ENCODE measurements at places on chromosomes 3 and 15.

DNA sequence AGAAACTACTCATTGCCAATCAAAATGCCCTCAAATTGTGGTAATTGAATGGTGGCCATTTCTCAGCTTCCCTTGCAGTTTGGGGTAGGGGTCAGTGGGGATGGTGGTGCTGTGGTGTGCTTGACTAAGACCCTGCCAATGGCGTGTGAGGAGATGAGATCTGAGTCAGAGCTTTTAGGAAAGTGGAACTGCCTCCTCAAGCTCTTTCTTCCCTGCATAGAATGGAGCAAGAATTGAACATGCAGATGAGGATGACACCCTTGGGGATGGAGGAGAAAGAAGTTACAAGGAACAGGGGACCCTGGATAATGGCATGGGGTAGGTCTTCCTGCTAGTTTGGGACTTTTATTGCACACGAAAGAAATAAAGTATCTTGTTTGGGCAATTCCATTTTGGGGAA, 188.0 kb downstream of the PEX5L start:
- no peak for DNase-seq

DNA sequence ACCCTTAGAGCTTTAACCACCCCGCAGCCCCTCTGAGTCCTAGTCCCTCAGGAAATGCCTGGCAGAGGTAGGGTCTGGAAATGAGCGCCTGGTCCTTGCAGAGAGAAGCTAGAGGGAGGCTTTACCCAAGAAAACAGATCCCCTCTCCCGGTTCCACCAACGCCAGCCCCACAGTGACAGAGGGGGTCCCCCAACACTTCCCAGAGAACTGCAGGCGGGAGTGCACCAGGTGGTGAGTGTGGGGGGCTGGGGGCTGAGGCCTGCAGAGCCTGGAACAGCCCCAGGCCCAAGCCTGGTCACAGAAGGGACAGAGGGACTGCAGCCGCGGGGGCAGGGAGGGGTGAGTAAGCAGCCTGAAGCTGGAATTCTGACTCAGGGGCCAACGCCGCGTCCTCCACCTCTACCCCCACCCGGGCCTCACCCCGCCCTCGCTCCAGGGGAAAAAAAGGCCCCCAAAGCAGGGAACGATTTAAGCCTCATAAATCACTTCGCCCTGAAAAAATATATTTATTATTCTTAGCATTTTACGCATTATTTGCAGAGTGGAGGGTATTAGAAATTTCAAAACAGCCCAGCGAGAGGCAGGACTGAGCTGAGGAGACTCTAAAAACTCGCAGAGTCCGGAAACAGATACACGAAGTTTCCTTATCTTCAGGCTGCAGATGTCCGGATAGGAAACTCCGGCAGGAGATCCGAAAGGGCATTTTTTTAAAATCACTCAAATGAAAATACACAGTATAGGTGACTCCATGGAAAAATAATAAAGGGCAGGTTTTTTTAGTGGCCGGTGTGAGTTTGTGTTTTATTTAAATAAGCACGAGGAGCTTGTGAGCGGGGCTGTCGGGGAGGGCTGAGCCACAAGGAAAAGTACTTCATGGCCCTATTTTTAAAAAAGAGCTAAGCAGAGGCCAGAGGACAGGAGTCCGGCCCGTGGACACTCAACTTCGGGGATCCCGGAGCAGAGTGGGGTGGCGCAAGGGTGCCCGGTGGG, 10.0 kb downstream of the GATA2 start:
- DNase-seq = peak; percentile 63

DNA sequence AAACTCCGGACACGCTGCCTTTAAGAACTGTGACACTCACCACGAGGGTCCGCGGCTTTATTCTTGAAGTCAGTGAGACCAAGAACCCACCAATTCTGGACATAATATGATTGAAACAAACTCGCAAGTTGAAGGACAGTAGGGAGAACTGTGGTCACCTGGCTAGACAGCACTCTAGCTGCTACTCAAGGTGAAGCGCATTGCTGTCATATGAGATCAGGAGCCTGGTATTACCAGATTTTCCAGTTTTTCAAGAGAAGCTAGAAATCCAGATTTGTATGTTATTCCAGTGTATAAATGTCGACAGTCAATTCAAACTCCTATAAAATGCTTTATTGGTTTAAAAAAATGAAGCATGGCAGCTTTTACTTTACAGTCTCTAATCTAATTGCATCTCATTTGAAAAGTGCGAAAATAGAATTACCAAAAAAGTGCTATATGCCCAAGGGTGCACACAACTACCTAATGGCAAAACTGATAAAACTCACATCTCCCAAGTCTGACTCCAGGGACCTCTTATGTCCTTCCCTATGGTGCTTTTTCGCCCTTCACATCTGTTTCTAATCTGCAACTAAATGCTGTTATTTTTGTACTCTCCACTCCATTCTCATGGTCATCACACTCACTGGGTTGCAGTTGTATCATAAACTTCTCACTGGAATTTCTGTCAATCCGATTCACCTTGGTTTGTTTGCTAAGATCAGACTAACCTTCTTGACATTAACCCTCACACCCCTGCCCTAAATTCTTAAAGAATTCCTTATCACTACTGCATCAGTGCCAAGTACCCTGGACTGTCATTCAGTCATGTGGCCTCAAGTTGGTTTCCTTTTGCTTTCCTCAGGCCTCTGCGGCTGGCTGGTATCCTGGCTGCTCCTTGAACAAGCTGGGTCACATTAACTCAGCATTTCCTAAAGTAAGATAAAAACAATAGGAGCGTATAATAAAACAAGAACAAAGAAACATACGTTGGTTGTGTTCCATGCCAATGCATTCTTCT, 31.5 kb upstream of the ARHGEF26 start:
- peak; percentile 44 for DNase-seq

GRCh38 chr15:98154863-98155262, 194.4 kb downstream of the ARRDC4 start:
- DNase-seq = no peak

DNA sequence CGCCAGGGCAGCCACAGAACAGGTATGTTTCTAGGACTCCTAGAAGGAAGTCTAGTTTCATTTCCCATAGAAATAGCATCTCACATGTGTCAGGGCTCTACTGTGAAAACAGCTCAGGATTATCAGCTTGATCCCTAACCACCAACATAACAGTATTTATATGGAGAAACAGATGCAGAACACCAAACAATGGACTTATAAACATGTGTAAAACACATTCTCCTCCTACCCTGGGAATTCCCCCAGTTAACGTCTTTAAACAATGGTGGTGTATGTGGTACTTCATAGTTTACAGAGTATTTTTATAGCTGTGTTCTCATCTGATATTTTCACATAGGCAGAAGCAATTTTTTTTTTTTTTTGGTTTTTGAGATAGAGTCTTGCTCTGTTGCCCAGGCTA, 9.7 kb downstream of the TNFSF10 start:
- DNase-seq = no peak

- DNase-seq = no peak
These were observed 644.6 kb downstream of the CADM2 start for GRCh38 chr3:85603378-85603777.

DNA sequence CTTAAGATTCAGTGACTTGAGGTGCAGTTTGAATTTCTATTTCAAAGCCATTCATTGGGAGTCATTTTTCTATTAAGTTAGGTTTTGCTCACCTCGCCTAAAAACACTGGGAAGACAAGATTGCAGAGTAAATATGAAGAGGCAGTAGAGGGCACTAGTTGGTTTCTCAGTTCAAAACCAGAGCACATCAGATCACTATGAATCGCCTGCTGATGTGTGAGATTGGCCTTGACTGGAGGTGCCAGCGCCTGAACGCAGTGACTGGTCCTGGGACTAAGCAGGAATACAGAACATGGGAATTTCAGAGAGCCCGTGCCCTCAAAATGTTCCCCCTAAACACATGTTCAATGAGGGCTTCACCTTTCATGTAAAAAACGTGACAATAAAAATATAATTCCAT, 229.0 kb downstream of the ITPR1 start:
- DNase-seq = peak; percentile 37

DNA sequence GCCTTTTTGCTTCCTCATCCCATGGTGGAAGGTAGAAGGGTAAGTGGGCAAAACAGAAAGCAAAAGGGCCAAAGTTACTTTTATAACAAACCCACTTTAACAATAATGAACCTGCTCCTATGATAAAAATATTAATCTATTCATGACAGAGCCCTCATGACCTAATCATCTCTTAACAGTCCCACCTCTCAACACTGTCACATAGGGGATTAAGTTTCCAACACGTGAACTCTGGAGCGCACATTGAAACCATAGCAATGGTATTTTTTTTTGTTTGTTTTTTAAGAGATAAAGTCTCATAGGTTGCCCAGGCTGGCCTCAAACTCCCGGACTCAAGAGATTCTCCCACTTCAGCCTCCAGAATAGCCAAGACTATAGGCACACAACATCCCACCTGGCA, 30.7 kb downstream of the KATNBL1 start:
- no peak for DNase-seq

GRCh38 chr3:149340310-149340933, 7.0 kb upstream of the TM4SF18 start:
- no peak for DNase-seq

DNA sequence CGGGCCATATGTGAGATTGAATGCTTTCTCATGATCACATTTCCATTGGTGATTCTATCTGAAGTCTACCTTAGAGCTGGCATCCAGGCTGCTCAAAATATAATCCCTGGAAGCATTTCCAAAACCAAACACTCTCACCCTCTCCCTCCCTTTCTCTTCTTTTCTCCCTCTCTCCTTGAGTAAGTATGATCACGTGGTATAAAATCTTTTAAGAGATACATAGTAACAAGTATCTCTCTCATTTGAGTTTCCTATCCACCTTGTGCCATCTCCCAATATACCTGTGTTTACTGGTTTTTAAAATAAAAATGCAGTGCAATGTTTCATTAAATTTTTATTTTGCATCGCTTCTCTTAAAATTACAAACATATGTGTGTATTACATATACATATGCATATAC, 350.9 kb upstream of the KCNH8 start:
- no peak for DNase-seq

DNA sequence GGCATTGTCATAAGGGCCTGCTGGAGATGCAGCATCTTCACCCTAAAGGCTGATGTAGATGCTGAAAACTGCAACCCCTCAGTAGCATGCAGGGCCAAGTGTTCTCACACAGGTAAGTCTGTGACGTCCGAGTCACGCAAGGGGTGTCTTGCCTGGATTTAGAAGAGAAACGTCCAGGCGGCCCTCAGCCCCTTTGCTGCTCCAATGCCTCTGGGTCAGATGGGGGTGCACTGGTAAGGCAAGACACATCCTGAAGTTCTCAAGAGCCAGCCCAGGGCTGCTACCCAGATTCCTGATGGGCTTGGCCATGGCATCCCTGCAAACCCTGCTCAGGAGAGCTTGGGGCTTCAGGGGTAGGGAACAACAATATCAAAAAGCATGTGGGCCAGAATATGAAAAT, 25.4 kb downstream of the ONECUT1 start:
- DNase-seq = no peak

GRCh38 chr3:126179825-126180476, 435 bp downstream of the ALDH1L1 start:
- peak; percentile 85 for DNase-seq

- no peak for DNase-seq
These were observed 355 bp downstream of the FBXW12 start for GRCh38 chr3:48372377-48372770.

DNA sequence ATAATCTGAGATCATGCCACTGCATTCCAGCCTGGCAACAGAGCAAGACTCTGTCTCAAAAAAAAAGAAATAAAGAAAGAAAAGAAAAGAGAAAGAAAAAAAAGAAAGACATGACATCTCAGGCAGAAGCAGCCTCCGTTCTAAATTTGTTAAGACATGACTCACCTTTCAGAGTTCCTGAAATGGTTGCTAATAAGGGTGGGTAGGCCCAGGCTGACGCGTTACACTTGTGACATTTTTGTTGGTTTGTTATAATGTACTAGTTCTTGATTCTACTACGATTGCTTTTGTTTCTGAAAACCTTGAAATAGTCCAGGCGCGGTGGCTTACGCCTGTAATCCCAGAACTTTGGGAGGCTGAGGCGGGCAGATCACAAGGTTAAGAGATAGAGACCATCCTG, 21.0 kb downstream of the SLC25A20 start:
- DNase-seq = no peak

GRCh38 chr3:180808823-180809575, 103.5 kb upstream of the FXR1 start:
- DNase-seq = no peak

- DNase-seq = no peak
These were observed 68.6 kb downstream of the FILIP1L start for GRCh38 chr3:100045696-100046095.

GRCh38 chr3:188589771-188590170, 435.8 kb downstream of the LPP start:
- no peak for DNase-seq

Measured in SK-N-SH (cell line).